Suppressor macrophage treated with lipopolysaccharide for 1 hour (primary cell): ENCODE measurements at places on chromosomes 11 and 22.

GRCh38 chr11:79594834-79595233 lies 154.0 kb upstream of the TENM4 start:
- DNase-seq, result no peak

GRCh38 chr22:41974691-41975290 lies 5.5 kb downstream of the SEPTIN3 start:
- no peak for DNase-seq

DNA sequence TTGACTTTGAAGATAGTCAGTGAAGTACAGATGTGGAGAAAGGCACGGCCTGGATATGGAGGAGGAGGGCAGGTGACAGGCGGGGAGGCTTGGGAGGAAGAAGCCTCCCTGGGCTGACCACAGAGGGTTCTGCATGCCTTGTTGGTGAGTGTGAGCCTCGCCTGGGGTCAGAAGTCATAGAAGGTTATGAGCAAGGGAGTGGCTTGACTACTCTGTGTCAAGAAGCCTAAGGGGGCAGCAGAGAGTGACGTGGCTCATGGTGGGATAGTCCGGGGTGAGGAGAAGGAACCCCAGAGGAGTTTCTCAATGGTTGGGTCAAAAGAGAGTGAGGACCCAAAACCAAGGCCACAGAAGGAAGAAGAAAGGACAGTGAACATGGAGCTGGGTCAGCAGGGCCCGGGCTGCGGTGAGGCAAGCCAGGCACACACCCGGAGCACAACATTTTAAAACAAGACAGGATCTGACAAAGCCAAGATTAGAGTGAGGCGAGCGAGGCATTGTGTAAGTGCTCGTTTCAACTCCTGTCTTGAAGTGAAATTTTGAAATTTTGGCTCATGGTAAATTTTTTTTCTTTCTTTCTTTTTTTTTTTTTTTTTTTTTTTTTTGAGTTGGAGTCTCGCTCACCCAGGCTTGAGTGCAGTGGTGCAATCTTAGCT lies 31.9 kb downstream of the PDGFB start:
- DNase-seq, result no peak

- no peak for DNase-seq
Observed at GRCh38 chr11:7077101-7077500, 11.7 kb upstream of the RBMXL2 start.

DNA sequence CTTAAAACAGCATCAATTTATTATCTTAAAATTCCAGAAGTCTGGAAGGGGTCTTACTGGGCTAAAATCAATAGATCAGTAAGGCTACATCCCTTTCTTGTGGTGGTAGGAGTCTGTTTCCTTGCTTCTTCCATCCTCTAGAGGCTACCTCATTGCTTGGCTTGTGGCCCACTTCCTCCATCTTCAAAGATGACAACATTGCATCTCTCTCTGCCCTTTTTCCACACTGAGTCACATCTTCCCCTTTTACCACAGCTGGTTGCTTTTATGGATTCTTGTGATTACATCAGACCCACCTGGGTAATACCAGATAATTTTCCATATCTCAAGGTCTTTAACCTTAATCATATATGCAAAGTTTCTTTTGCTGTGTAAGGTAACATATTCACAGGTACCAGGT lies 60.9 kb downstream of the GRIA4 start:
- DNase-seq, result peak; percentile 7

DNA sequence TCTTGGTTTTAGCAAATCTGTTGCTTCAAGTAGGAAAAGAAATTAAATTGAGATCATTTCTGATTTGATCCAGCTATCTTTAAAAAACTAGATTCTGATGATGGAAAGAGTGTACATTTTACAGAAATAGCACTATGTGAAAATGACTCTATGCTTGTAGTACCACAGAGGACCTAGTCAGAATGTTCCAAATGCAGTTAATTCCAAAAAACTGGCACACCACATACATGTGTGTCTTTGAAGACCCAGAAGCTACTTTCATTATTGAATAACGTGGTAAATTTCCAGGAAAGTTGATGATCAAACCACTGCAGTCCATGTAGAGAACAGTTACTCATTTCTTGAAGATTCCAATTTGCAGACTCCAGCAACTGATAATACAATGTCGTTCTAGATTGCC lies 3.8 kb downstream of the ELMOD1 start:
- DNase-seq, result no peak

GRCh38 chr11:10023212-10023611 lies 270.8 kb downstream of the SBF2 start:
- no peak for DNase-seq

DNA sequence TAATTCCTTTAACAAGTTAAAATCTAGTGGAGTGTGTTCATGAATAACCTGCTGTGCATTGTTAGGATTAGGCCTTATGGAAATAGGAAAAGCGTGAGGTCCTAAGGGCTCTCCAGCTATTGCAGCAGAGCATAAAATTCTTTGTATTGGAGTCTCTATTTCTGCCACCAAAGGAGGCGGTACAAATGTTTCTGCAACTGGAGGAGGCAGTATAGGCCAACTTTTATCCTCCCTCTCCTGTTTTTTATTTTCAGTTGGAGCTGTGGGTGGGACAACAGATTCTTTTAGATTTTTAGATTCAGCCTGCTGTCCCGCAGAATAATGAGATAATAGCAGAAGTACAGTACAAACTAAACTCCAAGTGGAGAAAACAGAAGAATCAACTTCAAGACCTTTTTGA lies 26.2 kb downstream of the OR10A6 start:
- no peak for DNase-seq

- no peak for DNase-seq
Observed at GRCh38 chr11:103183981-103184611, 74.9 kb downstream of the DYNC2H1 start.

GRCh38 chr22:27597703-27598444 lies 203.7 kb downstream of the MN1 start:
- peak; percentile 17 for DNase-seq

- DNase-seq, result peak; percentile 89
Observed at GRCh38 chr11:44559207-44559939, 6.1 kb upstream of the CD82 start.

DNA sequence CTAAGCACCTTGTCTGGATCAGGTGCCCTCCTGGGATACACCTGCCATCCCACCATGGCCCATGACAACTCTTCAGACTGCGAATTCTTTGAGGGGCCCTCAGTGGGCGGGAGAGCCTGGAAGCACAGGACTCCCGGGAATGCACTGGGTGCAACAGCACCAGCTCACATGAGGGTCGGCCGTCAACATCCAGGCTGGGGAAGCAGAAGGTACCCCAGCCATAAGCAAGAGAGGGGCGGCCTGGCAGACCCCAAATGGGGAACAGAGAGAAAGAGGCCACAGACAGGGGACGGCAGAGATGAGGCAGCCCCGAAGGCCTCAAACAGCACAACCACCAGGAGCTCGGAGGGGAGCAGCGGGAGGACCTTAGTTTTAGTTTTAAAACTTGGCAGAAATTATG lies 94.4 kb downstream of the PHF21B start:
- no peak for DNase-seq

- DNase-seq, result no peak
Observed at GRCh38 chr11:82092904-82093303, 640.8 kb downstream of the FAM181B start.

DNA sequence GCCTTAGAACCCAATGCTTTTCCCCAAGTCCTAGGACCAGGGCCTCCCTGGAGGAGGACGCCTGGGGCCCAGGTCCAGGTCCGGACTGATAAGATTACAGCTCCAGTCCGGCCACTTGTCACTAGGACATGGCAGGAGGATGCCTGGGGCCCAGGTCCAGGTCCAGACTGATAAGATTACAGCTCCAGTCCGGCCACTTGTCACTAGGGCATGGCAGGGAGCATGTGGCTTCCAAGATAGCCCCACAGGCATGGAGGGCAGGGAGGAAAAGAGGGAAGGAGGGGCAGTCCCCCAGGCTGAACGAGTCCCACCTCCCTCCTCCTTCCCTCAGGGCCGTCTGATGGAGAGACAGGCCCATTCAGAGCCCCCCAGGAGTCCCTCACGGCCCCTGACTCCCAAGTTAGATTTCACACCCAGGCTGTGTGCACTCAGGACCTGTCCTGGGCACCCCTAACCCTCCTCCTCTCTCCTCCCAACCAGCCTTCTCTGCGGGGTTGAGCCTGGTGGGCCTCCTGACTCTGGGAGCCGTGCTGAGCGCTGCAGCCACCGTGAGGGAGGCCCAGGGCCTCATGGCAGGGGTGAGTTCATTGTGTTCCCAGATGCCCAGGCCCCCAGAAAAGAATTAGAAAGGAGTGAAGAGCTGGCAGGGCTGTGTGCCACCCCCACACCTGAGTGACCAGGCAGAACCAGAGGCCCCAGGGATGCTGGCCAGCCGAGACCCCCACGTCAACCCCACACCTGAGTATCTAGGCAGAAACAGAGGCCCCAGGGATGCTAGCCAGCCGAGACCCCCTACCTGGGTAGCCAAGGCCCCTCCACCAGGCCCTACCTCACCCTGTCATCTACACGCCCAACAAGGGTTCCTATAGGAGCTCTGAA lies 2.1 kb downstream of the TSPAN32 start:
- no peak for DNase-seq

DNA sequence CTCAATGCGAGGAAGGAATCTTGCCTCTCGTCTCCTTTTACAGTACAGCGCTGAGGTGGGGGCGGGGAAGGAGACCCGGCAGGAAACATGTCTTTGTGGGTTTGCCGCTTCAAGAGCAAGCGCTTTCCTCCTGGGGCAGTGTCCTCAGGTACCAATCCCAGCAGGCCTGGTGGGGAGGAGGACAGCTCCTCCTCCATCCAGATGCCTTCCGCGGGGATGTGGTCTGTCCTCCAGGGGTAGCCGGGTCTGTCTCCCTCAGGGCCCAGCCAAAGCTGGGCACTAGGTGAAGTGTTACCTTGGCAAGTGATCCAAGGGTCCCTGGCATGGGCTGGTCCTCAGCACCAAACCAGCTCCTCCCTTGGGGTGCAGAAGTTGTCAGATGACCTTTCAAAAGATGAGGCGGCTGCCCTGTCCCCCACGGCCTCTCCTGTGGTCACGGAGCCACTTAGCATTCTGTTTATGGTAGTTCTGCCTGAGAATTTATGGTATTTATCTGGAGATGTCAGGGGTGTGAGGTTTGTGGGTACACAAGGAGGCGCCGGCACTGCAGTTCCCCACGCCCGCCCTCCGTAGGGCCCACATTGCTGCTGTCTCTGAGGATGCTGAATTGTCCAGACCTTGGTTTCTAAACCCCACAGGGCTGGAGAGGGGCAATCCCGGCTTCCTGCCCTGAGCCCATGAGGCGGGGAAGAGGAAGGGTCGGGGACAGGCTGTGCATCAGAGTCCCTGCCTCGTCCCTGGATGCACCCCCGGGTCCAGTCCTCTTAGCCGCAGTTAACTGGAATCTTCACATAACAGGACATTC lies 93.5 kb upstream of the ANO1 start:
- DNase-seq, result no peak

GRCh38 chr11:21494946-21495345 lies 697.9 kb upstream of the ANO5 start:
- DNase-seq, result peak; percentile 43

DNA sequence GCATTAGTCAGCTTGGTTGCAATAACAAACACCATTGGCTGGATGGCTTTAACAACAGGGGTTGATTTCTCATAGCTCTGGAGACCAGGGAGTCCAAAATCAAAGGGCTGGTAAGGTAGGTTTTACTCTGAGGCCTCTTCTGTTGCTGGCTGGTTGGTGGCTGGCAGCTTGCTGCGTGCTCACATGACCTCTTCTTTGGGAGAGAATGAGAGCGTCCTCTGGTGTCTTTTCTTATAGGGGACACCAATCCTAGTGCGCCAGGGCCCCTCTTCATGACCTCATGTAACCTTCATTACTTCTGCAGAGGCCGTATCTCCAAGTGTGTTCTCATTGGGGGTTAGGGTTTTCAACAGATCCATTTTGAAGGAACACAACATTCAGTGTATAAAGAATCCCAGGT lies 1308.3 kb downstream of the TBC1D22A start:
- DNase-seq, result no peak

- no peak for DNase-seq
Observed at GRCh38 chr11:24391167-24391566, 105.7 kb upstream of the LUZP2 start.

DNA sequence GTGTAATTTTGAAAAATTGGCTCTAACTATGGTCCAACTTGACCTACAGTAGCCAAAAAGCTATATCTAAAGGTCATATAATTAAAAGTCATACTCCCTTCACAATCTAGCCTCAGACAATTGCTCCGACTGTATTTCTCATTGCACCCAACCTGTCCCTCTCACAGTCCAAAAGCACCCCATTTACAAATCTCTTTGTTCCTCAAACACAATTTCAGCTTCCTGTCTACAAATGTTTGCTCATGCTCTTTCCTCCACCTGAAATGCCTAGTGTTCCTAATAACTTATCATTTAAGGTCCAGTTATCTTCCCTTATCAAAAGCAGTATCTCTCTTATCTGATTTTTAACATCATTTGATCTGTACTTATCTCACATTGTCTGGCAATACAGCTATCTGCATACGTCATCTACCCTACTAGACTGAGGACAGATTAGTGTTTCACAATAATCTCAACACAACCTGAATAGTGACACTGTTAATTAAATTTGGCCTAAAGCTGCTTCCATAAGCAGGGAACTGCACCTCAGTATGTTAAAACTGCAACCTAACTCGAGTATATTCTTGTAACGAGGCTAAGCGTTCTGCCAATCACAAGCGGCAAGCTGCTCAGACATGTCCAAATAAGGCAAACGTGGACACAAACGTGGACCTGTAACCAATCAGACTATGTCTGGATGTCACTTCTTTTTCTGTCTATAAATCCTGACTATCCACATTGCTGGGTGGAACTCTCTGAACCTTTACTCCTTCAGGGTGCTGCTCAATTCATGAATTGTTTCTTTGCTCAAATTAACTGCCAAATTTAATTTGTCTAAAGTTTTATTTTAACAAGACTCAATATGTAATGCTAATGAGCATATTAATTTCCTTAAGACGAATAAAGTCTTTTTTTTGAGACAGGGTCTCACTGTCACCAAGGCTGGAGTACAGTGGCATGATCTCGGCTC lies 15.9 kb downstream of the PICALM start:
- DNase-seq, result no peak

DNA sequence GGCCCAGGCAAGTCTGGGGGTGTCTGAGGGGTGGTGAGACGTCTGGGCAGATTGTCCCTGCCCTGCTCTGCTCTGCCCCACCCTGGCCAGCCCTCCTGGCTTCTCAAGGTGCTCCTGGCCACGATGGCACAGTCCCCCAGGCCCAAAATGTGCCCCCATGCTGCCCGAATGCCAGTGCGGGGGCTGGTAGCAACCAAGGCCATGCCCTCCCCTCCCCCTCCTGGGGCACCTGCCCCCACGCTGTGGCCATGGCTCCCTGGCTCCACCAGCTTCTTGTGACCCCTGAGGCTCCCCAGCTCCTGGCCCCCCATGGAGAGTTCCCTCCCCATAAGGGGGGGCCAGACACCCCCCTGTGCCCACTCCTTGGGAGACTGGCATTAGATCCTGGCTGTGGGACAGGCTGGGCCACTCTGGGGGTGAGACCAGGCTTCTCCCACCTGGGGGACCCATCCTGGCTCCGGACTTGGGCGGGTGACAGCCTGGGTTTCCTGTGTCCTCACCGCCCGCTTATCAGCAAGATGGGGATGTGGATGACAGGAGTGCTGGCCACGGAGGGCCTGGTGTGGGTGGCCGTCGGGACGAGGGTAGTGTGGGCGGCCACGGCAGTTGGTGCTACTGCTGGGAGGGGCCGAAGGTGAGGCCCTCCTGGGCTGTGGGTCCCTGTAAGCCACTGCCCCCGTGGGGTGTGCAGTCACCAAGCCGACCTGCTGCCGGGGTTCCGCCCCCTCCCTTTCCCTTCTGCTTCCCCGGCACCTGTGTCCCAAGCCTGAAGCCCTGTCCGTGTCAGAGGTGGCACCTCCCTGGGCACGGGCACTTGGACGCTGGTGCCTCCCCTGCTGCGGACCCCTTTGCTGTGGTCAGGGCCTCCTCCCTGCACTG lies 15.9 kb upstream of the MUC6 start:
- no peak for DNase-seq
